IPS DF 6.9 (cell line): ENCODE measurements at places on chromosomes 11 and 22.

GRCh38 chr22:38953577-38954413, 3.6 kb upstream of the APOBEC3A start:
- DNase-seq, result no peak
- no peak overlapping the region for H3K4me3 ChIP-seq
- H3K36me3 ChIP-seq, result no peaks in the 10 kb centered on the region
- H3K27me3 ChIP-seq, result no peaks in the 10 kb centered on the region
- no peak overlapping the region for H3K27ac ChIP-seq

DNA sequence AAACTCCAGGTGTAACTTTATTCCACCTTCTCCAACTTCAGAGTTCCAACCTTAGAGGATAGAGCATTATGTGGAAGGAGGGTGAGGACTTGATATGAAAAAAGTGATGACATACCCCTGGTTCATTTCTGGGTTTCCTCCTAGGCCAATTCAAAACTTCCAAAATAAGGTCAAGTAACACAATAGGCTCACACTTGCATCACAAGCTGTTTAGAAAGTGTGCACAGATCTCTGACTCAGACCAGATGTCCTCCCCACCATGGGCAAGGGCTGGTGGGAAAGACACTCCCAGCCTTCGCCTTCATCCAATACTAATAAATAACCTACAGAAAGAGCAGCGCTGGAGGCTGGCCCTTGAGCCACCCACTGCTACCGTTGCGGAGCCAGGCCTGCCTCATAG, 5.8 kb upstream of the BUD13 start:
- H3K4me3 ChIP-seq, result no peak overlapping the region
- H3K36me3 ChIP-seq, result peaks cover 23% of the 10 kb centered on the region; the same call in 1 of the 2 replicates
- DNase-seq, result no peak
- H3K4me1 ChIP-seq, result no peaks in the 10 kb centered on the region; the same call in 1 of the 2 replicates

- no peak overlapping the region for H3K27ac ChIP-seq
- DNase-seq, result no peak
- H3K4me3 ChIP-seq, result no peak overlapping the region
- no peaks in the 10 kb centered on the region for H3K27me3 ChIP-seq
- H3K36me3 ChIP-seq, result no peaks in the 10 kb centered on the region
- no peaks in the 10 kb centered on the region for H3K4me1 ChIP-seq
Measured at GRCh38 chr11:15638386-15638787, 523.7 kb downstream of the INSC start.

- DNase-seq, result no peak
- no peaks in the 10 kb centered on the region; the same call in 1 of the 2 replicates for H3K4me1 ChIP-seq
- H3K27me3 ChIP-seq, result no peaks in the 10 kb centered on the region
- H3K4me3 ChIP-seq, result no peak overlapping the region
- no peaks in the 10 kb centered on the region for H3K36me3 ChIP-seq
Measured at GRCh38 chr11:25612806-25613205, 719.1 kb upstream of the ANO3 start.

DNA sequence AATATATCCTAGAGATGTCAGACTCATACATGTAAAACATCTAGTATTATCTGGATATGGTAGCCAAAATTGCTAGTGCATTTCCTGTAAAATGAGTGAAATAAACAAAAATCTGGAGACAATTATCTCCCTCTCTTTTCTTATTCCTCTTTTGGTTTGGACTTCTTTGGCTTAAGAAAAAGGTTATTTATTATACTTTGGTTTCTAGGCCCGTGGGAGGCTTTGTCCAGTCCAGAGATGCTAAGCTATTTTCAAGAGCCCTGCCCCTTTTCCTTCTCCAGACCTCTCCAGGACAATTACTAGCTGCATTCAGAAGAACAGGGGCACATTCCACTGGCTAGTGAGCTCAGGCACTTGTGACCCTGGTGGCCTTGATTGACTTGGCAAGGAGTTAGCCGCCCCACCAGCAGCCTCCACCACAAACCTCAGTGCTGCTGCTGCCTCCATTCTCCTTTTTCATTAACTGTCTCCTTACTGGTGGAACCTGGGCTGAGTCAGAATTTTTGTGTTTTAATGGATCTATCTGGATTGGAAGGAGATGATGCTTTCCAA, 747.3 kb upstream of the TENM4 start:
- no peak overlapping the region for H3K4me3 ChIP-seq
- H3K4me1 ChIP-seq, result no peaks in the 10 kb centered on the region; the same call in 1 of the 2 replicates
- no peak for DNase-seq
- no peaks in the 10 kb centered on the region for H3K27me3 ChIP-seq
- H3K36me3 ChIP-seq, result no peaks in the 10 kb centered on the region

GRCh38 chr11:64850979-64851567, 6.6 kb upstream of the CDC42BPG start:
- peaks cover 2% of the 10 kb centered on the region for H3K4me1 ChIP-seq
- no peak for DNase-seq
- no peak overlapping the region for H3K27ac ChIP-seq
- no peak overlapping the region for H3K4me3 ChIP-seq

DNA sequence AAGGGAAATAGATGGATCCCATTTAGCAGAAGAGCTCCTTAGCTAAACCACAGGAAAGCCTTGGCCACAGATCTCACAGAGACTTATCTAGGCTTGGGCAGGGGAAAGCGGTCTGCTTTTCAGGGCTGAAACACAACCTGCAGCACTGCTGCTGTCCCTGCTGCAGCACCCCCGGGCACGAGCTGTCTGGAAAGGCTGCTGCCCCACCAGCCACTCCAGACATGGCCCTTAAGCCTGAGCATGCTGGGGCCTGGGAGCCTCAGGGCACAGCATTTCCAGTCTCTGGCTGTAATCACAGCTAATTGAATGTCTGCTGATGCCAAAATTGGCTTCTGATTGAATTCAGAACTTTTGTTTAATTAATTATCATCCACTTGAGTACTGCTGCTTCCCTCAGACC, 115.0 kb downstream of the TMPRSS5 start:
- H3K4me1 ChIP-seq, result no peaks in the 10 kb centered on the region
- no peak overlapping the region for H3K4me3 ChIP-seq
- H3K27ac ChIP-seq, result no peak overlapping the region
- no peaks in the 10 kb centered on the region for H3K27me3 ChIP-seq

DNA sequence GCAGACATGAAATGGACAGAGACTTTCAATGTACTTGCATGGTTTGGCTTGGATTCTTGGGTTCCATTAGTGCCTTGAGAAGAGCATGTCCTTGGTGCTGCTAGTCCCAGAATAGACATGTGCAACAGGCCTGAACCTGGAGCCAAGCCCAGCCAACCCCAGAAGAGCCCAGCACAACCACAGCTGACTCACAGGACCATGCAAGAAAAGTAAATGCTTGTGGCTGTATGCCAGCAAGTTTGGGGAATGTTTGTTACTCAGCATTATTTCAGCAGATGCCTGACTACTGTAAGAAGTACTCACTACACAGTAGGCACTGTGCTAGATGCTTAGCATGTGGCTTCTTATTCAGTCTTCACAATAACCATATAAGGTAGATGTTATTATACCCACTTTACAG, 39.2 kb upstream of the HMGXB4 start:
- no peak overlapping the region for H3K27ac ChIP-seq
- DNase-seq, result no peak
- no peak overlapping the region for H3K4me3 ChIP-seq
- no peaks in the 10 kb centered on the region for H3K4me1 ChIP-seq
- no peaks in the 10 kb centered on the region for H3K27me3 ChIP-seq
